Spleen (tissue), 13 donors: ENCODE measurements at places on chromosomes 4 and X. TPM values are rescaled to one million over a fixed set of nuclear protein-coding genes. Genes with fewer than 3 reads are reported as not detected.

DNA sequence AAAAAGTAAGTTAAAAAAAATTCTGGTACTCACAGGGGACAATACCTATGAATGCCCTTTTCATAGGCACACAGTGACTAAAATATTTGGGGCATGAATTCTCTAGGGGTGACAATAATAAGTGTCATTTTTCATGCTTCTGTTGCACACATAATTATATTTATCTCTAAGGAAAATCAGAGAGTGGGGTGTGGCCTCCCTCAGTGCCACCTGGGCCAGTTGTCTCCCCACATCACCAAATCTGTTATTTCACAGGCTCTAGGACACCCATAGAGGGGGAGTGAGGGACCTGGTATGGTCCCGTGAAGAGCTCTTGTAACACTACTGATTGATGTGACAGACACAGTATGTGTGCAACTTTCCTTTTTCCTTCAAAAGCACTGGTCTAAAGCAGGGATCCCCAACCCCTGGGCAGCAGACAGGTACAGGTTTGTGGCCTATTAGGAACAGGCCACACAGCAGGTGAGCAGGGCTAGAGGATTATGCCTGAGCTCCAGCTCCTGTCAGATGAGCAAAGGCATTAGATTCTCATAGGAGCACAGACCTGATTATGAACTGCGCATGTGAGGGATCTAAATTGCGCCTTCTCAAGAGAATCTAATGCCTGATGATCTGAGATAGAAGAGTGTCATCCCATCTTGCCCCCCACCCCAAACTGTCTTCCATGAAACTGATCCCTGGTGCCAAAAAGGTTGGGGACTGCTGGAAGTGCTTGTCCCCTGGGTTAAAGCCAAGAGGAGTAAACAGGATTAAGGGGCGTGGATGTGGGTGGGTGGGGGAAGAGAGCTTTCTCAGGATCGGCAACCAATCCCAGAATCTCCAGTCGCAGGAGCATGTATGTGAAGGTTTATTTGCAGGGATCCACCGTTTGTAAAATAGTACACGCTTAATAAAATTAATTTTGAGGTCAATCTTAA, 856 bp downstream of the SLC9B1 start:
- DNase-seq: no peak

DNA sequence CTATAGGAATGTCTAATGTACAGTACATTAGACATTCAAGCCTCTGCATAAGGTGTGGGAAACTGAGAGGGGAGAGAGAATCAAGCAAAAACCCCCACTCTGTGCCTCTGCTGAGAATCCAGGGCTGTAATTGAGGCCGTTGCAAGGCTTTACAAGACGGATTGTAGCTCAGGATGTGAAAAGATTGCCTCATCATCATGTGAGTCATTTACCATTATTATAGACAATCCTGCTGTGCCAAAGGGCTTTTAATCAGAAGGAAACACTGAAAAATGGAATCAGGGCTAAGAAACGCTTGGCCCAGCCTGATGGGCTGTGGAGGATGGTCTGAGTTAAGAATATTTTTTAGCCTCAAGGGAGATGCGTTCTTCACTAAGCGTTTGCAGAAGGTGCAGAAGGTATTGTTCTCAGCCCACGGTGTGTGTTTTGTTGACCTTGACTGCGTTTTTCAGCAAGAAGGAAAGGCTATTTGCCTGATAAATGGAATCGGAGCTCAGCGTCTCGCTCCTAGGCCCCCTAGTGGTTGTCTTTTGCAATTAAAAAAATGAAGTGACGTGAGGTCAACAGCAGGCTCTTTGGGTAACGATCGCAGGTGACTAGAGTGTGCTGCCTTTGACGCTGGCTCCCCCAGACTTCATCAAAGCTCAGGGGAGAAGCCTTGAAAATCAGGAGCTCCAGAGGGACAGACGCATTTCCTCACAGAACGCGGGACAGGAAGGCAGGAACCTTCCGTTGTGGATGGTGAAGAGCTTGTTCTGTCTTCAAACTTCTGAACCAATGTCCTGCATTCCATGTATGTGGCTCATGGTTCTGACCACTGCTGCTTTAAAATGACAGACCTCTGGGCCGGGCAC, 18.1 kb upstream of the CHRNA9 start:
- DNase-seq: no peak

DNA sequence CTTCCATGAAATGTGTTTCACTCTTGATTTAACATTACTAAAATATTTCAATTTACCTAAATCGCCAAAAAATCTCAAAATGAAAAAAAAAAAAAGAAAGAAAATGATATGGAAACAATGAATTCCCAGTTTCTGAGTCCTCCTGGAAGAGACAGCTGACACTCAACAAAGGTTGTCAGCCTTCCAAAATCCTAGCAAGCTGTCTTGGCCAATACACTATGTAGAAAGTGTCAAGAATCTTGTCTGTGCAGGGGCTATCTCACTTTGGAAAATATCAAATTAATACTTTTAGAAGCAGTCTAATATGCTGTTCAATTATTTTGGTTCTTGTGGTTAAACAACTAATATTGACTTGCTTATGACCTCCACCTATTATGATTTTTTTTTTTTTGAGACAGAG, 8.7 kb downstream of the DKK2 start:
- DNase-seq: no peak

- no peak for DNase-seq
Observed at GRCh38 chr4:11720292-11720691, 291.6 kb upstream of the HS3ST1 start.

DNA sequence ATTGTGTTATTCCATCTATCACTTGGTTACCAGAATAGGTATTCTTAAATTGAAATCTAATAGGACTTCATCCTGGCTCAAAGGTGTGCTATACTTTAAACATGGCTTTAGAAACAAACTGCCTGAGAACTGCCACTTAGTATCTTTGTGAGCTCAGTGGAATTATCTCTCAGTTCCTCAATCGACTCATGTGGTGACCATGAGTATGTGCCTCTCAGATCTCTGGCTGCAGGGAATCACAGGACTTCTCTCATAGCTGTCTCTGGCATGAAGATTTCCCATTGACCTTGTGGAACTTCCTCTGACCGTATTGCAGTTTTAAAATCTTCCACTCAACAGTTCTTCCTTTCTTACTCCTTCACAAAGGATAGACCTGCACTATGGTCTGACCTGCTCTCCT, 681.9 kb upstream of the BOD1L1 start:
- DNase-seq: no peak

The TIMM8A gene
- 10.5 TPM for total RNA-seq

The ADAM29 gene
- not detected for total RNA-seq

The RENBP gene
- total RNA-seq: 63.6 TPM

The ATP2B3 gene
- total RNA-seq: not detected
